Activated T-cell treated with anti-CD3 and anti-CD28 coated beads, Interleukin-2, amount 50 U/mL, for 48 hours (primary cell): ENCODE measurements at places on chromosomes 2 and 18.

GRCh38 chr2:224777559-224777930 is 61.4 kb upstream of the CCDC195 start:
- DNase-seq = no peak

- no peak for DNase-seq
Measured at GRCh38 chr2:52776571-52776970, 991.0 kb upstream of the CHAC2 start.

- DNase-seq = no peak
Measured at GRCh38 chr2:96501886-96502810, 3.0 kb downstream of the NEURL3 start.

DNA sequence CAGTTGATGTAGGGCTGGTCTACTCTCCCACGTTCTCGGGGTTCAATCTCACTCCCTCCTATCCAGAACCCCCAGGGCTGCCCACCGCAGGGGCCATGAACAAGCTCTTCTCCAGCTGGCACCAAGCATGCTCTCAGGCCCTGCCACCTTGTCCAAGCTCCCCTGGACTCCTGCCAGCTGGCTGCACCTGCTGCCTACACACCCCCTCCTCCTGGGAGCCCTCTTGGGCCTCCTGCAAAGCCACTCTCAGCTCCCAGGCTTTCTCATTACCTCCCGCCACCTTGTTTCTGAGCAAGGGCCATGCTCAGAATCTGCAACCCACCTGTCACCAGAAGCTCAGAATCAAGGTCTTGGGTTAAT is 56.0 kb downstream of the HDAC4 start:
- no peak for DNase-seq

- DNase-seq = no peak
Measured at GRCh38 chr2:163405298-163405697, 330.5 kb downstream of the FIGN start.
